ENCODE measurements at places on chromosomes 2 and 18.

- DNase-seq: no peak
Measured at GRCh38 chr2:10541775-10542432, 93.8 kb upstream of the ODC1 start.

DNA sequence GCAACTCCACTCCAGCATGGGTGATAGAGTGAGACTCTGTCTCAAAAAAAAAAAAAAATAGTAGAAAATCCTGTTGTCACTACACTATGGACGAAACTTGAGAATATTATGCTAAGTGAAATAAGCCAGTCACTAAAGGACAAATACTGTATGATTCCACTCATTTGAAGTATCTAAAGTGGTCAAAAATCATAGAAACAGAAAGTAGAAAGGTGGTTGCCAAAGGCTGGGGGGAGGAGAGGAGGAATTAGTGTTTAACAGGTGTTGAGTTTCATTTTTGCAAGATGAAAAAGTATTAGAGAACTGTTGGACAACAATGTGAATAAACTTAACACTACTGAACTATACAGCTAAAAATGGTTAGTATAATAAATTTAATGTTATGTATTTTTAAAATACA is 18.8 kb upstream of the RMP24 start:
- DNase-seq: no peak

DNA sequence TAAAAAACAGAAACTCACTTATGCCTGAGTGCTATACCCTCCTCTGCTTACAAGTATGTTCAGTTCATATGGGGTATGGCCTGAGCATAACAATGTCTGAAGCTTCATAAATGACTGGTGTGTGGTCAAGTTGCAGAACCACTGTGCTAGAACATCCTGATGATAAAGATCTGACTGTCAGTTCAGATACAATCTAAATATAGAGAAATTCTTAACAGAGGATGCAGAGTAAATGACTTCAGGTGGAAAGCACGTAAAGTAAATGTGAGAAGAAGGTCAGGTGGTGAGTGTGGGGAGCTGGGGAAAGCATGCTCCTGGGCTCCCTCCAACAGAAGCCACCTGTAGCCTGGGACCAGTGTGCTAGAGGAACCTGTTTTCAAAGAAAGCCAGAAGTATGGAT is 926.2 kb downstream of the TSN start:
- no peak for DNase-seq

DNA sequence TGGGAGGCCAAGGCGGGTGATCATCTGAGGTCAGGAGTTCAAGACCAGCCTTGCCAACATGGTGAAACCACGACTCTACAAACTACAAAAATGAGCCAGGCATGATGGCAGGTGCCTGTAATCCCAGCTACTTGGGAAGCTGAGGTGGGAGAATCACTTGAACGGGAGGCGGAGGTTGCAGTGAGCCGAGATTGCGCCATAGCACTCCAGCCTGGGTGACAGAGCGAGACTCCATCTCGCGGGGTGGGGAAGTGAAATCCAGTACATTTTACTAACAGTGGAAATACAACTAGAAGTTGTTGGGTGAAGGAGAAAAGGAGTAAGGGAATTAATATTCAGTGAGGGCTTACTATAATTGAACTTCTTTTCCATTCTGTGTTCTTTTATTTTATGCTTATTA is 13.2 kb upstream of the ENOSF1 start:
- DNase-seq: no peak

- no peak for DNase-seq
Measured at GRCh38 chr2:206881708-206882410, 57.5 kb upstream of the CPO start.
